Keratinocyte (primary cell): ENCODE measurements at places on chromosomes 3 and 15.

GRCh38 chr15:85690561-85691231 is 104.0 kb downstream of the KLHL25 start:
- no peak for DNase-seq

- no peak for DNase-seq
Observed at GRCh38 chr15:70100474-70101341, 3.0 kb upstream of the TLE3 start.

GRCh38 chr15:37967788-37968187 is 33.3 kb downstream of the TMCO5A start:
- no peak for DNase-seq

- no peak for DNase-seq
Observed at GRCh38 chr3:174439331-174440252, 419.5 kb upstream of the NAALADL2 start.

- DNase-seq, result no peak
Observed at GRCh38 chr15:101349047-101349951, 54.3 kb upstream of the SNRPA1 start.

GRCh38 chr3:11015369-11015768 is 22.8 kb downstream of the SLC6A1 start:
- no peak for DNase-seq

DNA sequence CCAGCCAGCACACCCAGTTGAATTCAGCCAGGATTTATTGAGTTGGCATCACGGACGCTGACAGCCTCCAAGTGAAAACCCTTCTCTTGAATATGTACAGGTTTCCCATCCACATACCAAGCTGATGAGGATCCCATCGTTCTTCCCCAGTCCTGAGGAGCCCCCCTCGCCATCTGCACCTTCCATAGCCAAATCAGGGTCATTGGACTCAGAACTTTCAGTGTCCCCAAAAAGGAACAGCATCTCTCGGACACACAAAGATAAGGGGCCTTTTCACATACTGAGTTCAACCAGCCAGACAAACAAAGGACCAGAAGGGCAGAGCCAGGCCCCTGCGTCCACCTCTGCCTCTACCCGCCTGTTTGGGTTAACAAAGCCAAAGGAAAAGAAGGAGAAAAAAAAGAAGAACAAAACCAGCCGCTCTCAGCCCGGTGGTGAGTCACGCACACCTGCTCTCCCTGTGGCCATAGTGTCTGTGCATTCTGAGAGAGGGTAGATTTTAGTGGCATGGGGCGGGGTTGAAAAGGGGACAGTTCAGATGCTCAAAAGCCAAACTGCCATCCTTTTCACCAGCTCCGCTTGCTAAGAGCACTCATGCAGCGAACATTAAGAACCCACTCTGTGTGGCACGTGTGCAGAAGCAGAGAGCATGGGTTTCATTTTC is 51.2 kb downstream of the KLHL25 start:
- no peak for DNase-seq

DNA sequence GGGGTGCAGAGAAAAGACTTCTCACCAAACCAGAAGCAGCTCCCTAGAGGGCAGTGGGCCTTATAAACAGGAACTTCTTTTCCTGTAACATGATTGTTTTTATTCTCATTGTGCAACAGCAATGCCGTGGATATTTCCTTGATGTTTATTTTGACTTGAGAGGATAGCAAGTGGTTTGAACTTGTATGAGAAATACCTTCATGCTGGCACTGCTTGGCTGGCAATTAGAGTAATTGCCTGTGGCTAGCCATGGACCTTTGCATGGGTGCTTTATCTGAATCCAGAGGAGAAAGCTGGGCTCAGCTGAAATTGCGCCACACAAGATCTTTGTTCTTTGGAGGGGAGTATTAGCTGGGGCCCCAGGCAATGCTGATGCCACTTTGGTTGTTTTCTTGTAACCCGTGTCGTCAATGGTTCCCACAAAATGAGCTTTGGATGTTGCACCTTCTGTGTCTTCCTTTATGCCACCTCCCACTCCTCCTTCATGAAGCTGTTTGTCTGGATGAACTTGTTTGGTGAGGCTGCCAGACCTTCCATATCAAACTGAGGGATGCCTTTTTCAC is 37.9 kb downstream of the CMTM8 start:
- no peak for DNase-seq

DNA sequence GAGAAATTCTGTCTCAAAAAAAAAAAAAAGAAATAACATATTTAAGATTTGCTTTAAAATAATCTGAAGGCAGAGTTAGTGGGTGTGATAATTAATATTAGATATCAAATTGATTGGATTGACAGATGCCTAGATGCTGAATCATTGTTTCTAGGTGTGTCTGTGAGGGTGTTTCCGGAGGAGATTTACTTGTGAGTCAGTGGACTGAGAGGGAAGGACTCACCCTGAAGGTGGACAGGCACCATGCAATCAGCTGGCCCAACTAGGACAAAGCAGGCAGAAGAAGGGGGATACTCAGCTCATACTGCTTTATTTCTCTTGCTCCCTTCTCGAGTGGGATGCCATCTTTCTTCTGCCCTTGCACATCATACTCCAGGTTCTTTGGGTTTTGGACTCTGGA is 16.7 kb upstream of the RPL24 start:
- no peak for DNase-seq
